Coronary artery (tissue), 2 donors: ENCODE measurements at places on chromosomes 13 and 19.

- DNase-seq: no peak
Observed at GRCh38 chr13:48346583-48346982, 43.0 kb downstream of the RB1 start.

DNA sequence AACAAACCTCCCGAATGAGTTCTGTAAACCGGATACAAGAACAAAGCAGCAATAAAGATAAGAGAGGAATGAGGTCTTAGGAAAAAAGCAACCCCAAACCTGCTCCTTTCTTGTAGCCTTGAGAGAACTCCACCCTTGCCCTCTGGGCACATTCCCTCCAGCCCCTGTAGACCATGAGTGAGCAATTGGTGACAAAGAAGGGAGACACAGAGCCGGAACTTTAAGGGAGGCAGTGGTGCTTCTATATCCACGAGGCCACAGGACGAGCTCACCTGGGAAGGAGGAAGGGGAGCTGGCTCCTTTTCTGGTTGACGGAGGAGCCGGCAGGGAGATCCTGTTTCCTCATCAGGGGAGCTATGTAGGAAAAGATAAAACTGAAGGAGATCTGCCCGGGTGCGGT, 13.0 kb downstream of the BRME1 start:
- DNase-seq: no peak

DNA sequence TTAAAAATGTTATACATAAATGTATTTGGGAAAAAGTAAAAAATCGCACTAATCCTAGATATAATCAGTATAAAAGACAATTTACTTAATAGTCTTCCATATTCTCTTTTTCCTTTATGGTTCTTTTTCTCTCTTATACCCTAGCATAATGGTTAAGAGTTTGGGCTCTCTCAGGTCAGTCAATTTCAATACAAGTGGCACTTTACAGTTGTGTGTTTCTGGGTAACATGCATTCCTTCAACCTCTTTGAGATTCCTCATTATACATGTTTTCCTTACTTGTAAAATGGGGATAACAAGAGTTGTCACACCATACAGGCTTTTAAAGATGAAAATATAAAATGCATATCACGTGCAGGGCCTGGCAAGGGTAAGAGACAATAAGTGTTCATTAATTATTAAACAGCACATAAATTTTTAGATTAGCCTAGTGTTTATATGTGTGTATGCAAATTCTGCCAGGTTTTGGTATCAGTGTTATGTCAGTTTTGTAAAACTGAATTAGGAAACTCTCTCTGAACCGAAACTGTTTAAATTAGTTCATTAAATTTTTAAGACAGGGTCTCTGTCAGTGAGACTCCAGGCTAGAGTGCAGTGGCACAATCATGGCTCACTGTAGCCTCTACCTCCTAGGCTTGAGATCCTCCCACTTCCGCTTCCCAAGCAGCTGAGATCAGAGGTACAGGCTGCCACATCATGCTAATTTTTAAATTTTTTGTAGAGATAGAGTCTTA, 49.8 kb downstream of the ELF1 start:
- DNase-seq: no peak

- DNase-seq: no peak
Observed at GRCh38 chr19:2511570-2511969, 35.6 kb downstream of the GADD45B start.

GRCh38 chr13:105920370-105920769, 615.1 kb downstream of the EFNB2 start:
- DNase-seq: no peak

DNA sequence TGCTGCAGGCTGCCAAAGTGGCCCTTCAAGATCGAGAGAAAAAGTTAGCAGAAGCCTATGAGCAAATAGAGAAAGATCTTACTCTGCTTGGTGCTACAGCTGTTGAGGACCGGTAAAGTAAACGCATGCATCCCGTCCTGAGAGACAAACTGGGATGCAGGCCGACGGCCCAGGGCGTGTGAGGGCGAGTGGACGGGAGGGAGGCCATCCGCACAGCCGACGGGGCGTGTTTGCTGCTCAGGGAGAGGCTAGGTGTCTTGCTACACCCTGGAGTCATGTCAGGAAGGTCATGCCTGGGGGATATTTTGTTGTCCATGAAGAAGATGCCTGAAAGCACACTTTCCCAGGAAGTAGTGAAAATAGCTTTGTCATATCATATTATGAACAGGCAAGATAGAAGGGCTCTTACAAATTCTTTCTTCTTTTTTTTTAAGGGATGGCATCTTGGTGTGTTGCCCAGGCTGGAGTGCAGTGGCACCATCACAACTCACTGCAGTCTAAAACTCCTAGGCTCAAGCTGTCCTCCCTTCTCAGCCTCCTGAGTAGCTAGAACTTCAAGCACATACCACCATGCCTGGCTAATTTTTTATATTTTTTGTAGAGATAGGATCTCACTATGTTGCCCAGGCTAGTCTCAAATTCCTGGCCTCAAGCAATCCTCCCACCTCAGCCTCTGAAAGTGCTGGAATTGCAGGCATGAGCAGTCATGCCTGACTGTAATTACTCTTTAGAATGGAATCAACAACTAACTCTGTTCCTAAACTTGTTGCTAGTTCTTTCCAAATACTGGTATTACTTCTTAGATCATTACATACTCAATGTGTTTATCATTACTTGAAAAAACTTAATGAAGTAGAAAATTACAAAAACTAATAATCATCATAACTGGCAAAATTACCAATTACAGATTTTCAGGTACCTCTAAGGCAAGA, 117.6 kb upstream of the MCF2L start:
- no peak for DNase-seq
